ENCODE measurements at places on chromosomes 13 and 19.

DNA sequence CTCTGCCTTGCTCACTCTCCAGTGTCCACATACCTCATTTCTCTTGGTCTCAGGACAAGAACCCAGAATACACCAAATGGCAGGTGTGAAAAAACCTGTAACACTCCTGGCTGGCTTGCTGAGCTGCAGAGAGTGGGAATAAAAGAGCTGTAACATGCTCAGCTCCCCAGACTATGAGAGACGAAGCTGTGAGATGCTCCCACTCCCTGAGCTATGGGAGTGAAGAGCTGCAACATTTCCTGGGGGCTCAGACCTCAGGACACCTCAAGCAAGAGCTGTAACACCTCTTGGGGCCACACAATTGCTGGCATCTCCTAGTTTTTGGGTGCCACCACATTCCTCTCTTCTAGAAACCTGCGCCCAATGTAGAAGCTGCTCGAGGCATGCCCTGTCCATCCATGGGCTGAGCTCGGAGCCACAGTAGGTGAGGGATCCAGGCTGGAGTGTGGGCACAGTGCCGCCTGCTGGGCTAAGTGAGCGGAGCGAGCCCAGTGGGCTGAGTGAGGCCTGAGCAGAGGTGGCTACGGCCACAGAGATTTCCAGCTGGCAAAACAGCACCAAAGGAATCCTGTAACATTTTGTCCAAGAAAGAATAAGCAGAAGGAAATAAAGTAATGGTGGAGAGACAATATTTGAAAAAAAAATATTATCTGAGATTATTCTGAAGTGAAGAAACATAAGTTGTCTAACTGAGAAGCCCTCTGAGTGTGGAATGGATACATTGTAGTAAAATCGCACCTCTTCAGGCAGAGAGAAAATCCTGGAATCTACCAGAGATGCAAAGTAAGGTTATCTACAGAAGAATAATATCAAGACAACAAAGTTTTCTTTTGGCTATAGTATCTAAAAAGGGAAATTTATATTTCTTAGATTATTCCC lies 186.2 kb upstream of the PCDH9 start:
- peak; percentile 31 for DNase-seq

- peak; percentile 28 for DNase-seq
Measured at GRCh38 chr19:11479090-11479897, 1.6 kb downstream of the ELAVL3 start.

DNA sequence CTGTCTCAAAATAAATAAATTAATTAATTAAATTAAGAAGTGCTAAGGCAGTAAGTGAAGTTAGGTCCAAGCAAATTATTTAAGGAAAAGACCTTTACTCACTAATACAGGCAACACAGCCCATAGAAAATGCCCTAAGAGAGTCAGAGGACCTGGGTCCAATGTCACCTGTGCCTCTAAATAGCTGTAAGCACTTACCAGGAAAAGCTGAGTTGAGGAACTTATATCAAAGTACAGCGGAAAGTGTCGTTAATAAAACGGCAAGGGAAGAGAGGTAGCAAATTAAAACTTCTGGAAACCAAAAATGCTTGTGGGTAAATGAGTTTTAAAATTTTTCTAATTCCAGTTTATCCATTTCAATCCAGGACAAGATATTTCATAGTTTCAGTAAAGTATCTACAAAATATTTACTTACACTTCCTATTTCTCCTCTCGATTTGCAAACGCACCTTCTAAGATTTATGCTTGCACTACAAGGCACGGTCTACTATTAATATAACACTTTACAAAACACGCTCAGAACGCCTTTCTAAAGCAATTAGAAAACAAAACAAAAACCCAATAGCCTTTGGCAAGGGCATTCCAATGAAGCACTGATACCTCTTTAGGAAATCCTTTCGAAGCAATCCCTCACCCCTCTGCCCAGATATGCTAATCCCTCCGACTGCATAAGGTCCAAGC lies 963 bp downstream of the VPS36 start:
- no peak for DNase-seq

DNA sequence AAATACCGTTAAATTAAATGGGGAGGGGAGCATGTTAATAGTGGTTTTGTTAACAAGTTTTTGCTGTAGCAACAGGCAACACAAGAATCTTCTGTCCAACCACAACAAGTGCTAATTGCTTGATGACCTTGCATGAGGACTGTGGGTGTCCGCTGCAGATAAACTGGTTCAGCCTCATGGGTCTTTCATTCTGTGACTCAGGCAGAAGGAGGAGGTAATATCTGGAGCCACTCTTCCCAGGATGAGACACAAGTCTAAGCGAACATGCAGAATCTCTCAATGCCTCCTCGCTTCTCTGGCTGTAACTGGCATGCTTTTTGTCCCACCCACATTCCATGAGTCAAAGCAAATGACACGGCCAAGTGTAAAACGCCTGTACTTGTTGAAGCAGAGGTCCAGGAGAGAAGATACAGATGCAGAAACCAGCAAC lies 56.6 kb upstream of the MYO16 start:
- no peak for DNase-seq
